ENCODE measurements at places on chromosomes 3 and 15.

DNA sequence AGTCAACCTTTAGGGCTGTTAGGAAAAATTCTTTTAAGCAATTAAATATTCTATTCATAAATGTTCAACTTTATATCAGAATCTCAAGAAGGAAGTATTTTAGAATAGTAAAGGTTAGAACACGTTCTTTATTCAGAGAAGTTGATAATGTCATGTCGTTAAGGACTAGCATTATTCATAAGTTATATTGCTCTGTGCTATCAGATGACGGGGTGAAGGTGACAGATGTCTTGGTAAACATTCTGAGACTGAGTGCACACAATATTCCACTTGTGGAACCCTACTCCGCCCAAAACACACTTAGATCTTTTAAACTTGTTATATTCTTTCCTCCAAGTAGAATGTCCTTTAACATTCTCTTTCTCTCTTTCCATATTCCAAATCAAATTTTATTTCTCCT lies 7.9 kb downstream of the AP4E1 start:
- DNase-seq = no peak

- DNase-seq = no peak
Observed at GRCh38 chr3:18062657-18063025, 320.2 kb upstream of the TBC1D5 start.

GRCh38 chr3:113086560-113087461 lies 96.0 kb downstream of the GTPBP8 start:
- DNase-seq = no peak

DNA sequence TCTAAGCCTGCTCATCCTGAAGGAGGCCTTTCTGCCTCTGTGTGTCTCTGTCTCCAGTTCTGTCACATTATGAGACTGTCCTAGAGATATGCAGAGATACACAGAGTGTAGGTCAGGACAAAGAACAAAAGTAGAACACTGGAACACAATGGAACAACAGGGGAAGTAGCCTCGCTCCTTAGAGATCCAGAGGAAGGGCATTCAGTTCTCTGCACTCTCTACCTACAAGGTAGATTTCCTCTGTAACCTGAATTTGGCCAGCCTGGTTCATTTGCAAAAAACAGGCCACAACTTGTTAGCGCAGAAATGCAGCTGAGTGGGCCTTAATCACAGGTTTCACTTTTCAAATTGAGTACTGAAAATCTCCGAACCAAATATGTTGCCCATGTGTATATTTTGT lies 19.4 kb downstream of the NEK10 start:
- no peak for DNase-seq

- DNase-seq = no peak
Observed at GRCh38 chr3:170632780-170633179, 46.9 kb upstream of the SLC7A14 start.

DNA sequence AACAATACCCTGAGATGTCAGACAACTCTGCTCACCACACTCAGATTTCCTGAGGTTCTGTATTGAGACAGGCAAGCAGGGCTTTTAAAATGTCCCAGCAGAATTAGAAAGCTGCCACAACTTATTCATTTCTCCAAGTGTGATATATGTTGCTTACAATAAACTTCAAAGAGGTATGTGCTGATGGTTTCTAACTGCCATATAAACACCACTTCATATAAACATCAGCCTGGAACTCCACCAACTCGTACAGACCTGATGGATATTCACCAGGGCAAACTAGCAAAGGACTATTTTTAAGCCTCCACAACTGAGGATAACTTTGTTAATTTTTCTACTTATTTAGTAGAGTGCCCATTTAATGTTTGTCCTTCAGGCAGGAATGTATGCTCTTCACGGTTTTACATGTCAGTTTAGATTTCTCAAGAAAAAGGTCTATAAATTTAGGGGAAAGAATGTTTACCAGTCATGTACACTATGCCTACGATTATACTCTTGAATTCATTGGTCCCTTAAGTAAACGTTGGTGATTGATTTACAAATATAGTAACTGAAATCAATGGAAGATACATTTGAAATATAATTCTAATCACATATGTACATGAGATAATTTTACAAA lies 109.6 kb upstream of the ABI3BP start:
- DNase-seq = no peak

- no peak for DNase-seq
Observed at GRCh38 chr3:111080413-111080812, 8.8 kb downstream of the NECTIN3 start.

DNA sequence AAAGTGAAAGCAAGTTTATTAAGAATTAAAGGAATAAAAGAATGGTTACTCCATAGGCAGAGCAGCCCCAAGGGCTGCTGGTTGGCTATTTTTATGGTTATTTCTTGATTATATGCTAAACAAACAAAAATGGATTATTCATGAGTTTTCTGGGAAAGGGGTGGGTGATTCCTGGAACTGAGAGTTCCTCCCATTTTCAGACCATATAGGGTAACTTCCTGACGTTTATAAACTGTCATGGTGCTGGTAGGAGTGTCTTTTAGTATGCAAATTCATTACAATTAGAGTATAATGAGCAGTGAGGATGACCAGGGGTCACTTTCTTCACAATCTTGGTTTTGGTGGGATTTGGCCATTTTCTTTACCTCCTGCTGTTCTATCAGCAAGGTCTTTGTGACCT lies 707.9 kb downstream of the ZNF385D start:
- DNase-seq = no peak

DNA sequence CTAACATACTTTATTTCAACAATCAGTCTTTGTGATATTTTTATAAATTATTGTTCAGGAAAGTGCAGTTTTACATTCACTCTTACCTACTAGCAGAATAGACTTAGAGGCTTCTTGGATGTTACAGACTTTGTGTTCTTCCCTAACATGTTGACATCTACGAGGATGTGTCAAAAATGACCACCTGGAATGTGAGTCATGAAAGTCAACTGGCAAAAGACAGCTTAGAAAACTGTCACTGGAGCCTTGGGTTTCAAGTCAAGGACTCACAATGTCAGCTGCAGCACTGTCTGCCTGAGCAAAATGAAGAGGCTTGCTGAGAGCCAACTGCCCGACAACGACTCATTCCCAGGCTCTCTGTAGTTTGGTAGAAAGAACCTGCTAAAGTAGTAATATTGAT lies 91.5 kb downstream of the CERS3 start:
- DNase-seq = no peak

- no peak for DNase-seq
Observed at GRCh38 chr3:168168743-168169142, 73.0 kb upstream of the GOLIM4 start.

DNA sequence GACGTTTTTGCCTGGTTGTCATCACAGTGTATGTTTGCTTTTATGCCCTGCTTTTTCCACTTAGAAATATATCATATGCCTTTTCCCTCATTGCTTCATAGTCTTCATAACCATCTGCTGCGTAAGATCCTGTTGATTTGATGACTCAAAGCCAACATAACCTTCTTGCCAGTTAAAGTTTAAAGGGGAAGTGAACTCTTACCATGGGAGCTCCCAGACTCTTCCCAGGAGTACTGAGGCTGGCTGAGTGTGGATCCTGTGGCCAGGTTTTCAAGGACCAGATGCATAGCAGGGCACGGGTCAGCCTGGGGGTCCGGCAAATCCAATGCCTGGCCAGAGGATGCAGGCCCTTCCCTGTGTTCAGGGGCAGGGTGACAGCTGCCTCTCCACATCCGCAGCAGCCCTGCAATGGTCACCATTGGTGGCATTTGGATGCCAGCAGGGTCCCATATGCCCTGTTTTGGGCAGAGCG lies 42.0 kb upstream of the SACM1L start:
- no peak for DNase-seq

GRCh38 chr15:85947021-85947420 lies 132.7 kb upstream of the AGBL1 start:
- no peak for DNase-seq

DNA sequence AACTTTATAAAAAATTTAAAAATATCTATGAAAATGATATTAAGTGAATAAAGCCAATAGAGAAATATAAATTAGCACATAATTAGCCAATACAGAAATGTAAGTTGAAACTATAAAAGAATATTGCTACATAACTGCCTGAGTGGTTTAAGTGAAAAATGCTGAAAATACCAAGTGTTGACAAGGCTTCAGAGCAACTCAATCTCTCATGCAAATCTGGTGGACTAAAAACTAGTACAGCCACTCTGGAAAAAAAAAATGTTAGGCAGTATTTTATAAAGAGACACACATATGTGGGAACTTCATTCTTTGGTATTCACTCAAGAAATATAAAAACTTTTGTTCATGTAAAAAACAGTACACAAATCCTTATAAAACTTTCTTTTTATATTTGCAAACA lies 833.7 kb upstream of the ROBO1 start:
- no peak for DNase-seq

DNA sequence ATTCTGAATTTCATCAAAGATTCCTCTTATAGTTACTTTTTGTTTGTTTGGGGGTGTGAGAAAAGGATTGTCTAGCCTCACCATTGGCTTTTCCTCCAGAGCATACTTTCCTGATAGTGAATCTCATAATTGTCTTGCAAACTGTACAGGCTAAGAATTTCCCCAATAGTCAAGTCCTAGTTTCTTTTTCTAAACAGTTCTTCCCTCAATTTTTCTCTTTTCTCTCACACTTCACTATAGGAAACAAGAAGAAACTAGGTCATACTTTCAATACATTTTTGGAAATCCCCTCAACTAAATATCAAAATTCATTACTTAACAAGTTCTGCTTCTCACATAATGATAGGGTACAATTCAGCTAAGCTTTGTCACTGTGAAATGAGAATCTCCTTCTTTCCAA lies 241.9 kb downstream of the IL20RB start:
- no peak for DNase-seq

- DNase-seq = no peak
Observed at GRCh38 chr3:160473221-160473620, 23.6 kb upstream of the TRIM59 start.

GRCh38 chr15:82921242-82921641 lies 31.3 kb downstream of the HOMER2 start:
- no peak for DNase-seq

DNA sequence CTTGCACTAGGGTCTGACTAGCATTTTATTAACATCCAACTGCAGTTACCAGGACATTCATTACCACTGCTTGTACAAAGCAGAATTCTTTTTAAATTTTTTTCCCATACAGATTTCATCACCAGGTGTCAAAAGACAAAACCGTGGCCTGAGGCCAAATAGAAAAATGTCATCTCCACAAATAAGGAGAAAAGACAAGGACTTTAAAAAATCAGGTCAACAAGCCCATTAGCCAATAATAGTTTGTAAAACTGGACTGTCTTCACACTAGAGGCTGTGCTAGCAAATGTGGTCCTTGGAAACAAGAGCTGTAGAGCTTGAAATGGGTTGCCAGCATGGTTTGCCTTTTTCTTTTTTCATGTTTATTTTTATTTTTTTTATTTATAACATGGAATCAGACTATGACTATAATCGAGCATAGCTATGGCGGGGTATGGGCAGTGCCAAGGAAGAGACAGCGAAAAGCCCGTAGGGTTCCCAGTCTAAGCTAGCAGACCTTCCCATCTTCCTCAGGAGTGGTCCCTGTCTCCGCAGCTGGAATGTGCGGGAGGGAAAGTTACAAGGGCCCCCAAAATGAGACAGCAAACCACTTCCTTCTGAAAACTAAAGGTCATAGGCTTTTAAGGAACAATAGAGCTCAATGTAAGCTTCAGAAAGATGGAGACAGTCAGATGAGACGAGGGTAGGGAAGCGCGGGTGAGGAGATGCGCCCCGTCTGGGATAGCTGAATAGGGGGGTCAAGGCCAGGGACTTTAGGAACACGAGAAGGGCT lies 1.5 kb downstream of the PTPN9 start:
- DNase-seq = no peak

- DNase-seq = no peak
Observed at GRCh38 chr3:72296477-72297111, 511.6 kb upstream of the PROK2 start.

GRCh38 chr3:138296639-138297038 lies 33.0 kb downstream of the NME9 start:
- no peak for DNase-seq

GRCh38 chr3:68447885-68448284 lies 484.5 kb downstream of the TAFA4 start:
- DNase-seq = no peak

- DNase-seq = no peak
Observed at GRCh38 chr3:40523781-40524180, 979 bp upstream of the ZNF621 start.

- DNase-seq = no peak
Observed at GRCh38 chr15:45670511-45670910, 35.7 kb downstream of the SQOR start.

- no peak for DNase-seq
Observed at GRCh38 chr15:60358935-60359682, 38.7 kb downstream of the ANXA2 start.

DNA sequence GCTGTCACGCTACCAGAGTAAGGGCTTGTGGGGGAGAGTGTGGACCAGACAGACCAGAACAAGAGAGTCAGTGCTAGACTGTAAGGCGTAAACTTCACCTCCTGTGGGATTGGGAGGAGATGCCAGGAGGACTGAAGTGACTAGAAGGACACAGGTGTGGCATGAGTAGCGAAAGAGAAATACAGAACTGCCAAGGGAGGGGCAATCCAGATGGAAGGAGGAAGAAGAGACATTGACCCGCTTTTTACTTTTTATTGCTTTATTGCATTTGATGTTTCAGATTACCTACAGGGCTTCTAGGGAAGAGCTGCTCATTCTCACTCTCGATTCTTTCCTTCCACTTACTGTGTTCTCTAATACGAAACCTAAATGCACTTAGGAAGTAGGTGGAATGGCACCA lies 2.1 kb downstream of the POGLUT1 start:
- DNase-seq = no peak

DNA sequence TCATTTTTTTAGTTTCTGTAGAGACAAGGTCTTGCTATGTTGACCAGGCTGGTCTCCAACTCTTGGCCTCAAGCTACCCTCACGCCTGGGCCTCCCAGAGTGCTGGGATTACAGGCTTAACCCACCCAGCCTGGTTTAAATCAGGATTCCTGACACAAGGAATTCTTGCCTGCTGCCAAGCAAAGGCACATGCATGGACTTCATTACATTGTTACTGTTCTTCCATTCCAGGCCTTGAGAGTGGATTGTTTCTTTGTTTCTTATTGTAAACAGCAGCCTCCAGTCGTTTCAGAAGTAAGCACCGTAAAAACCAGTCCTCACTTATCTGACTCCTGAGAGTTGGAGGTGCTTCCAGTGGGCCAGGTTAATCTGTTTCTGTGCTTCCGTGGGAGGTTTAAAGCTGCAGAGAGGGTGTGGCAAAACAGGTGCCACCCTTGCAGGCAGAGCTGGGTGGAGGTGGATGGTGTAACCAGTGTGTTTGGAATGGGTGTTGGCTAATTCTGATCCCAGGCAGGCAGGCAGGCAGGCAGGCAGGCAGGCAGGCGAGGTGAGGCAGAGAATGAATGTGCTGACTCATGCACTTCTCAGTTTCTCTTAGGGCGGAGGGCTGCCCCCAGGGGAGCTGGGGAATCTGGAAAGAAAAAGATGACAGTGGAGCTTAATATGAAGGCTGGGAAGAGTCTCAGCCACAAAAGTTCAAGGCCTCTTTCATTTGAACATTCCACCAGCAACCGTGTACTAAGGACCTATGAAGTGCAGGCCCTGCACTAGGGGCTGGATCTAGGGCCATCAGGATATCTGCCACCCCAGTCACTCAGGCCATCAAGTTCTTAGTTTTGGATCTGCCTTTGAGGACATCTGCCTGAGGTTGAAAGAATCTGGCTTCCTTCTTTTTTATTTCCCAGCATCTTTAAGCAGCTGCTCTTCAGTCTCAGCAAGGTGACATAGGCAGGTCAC lies 37.0 kb upstream of the CDCP1 start:
- no peak for DNase-seq
